ENCODE measurements at places on chromosomes 13 and 19.
A peak's percentile ranks its signal among the peaks of the same experiment; 100 is the strongest.

- peak; percentile 24 for DNase-seq
These were observed 21.5 kb upstream of the GSX1 start for GRCh38 chr13:27770809-27771208.

DNA sequence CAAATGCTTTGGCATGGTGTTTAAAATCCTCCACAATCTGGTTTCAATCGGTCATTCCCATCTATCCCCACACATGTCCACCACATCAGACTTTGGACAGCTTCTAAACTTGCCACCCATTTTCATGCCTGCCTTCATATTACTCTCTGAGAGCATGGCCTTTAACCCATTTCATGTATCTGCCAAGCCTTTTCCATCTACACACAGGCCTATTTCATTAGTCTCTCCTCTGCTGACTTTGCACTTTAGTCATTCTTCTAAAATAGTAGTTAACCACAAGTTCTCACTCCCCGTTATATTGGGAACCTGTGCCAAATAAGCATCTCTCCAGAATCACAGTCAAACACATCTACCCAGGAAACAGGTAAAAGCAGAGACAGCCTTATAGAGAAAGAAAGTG lies 142.2 kb downstream of the MZT1 start:
- no peak for DNase-seq

- DNase-seq, result no peak
These were observed 15.3 kb downstream of the DYRK1B start for GRCh38 chr19:39818626-39819097.

DNA sequence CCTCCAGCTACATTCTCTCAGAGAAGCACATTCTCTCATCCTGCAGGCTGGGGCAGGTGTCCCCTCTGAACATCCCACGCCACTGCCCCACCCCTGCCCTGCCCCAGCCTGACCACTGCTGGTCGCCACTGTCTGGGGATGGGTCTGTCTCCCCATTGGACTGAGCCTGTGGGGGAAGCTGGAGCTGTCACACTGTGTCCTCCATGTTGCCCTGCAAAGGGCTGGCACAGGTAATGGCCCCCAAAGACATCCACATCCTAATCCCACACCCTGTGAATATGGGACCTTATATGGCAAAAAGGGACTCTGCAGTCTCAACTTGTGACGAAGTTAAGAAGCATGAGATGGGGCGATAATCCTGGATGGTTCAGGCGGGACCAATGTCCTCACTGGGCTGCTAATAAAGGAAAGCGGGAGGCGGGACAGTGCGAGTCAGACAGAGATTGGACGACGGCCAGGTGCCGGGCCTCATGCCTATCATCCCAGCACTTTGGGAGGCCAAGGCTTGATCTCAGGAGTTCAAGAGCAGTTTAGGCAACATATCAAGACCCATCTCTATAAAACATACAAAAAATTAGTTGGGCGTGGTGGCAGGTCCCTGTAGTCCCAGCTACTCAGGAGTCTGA lies 9.1 kb downstream of the AP2S1 start:
- DNase-seq, result no peak

DNA sequence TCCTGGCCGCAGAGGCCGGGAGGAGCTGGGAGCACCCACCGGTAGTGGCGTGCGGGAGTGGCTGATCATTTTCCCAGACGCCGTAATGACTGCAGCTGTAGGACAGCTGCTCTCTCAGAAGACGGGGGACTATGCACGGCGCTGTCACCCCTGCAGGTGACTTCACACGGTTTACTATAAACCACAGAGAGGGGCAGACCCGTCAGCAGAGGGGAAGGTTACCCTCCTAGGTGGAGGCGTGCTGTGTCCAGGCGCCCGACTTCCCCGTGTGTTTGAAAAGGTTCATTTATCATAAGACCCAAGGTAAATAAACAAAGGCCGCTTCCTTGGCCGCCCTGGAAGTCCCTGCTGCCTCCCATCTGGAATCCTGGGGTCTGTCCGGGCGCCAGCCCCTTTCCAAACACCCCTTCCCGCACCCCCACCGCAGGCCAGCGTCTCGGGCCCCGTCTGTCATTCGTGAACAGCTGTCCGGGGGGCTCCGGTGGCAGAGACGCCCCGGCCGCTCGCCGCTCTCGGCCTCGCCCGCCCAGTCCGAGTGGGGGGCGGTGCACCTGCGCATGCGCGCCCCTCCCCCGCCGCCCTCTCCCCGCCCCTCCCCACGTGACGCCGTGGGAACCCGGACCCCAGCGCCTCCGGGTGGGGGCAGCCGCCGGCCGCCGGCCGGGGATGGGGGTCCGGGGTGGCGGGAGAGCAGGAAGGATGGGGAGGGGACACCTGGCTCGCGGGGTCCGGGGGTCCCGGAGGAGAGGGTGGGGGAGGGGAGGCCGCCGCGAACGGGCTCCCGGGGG lies 915 bp downstream of the SHC2 start:
- no peak for DNase-seq

GRCh38 chr19:28609091-28609755 lies 603.7 kb downstream of the UQCRFS1 start:
- DNase-seq, result no peak

GRCh38 chr19:40269216-40269940 lies 15.8 kb downstream of the AKT2 start:
- DNase-seq, result no peak

- DNase-seq, result no peak
These were observed 122.0 kb downstream of the ENOX1 start for GRCh38 chr13:43664700-43665191.

DNA sequence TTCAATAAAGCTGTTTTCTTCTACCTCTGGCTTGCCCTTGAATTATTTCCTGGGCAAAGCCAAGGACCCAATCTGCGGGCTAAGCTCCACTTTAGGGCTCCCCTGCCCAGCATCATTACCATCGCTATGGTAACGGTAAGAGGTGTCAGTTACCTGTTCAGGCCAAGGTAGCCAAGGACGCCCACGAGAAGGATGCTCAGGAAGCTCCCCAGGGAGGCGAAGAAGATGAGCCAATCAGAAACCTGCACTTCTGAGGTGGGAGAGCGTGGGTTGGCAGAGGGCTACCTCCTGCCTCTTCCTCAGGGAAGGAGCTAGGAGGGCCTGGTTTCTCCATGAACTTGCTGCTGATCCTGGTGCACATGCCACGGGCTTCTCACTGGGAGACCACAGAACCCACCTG lies 24.7 kb downstream of the IL12RB1 start:
- no peak for DNase-seq

DNA sequence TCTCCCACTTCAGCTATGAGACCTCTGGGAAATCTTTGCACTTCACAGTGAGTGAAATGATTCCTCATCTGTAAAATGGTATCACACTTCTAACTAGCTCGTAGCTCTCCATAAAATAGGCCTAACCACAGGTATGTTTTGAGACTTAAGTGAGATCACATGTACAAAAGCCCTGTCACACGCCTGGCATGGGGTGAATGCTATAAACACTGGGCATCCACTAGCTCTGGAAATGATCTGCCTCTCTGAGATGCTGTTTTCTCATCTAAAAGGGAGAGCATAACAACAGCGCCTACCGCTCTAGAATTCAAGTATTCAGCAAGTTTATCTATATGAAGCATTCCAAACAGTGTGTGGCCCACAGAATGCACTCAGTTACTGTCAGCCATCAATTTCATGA lies 2.2 kb downstream of the AKT2 start:
- no peak for DNase-seq

- DNase-seq, result no peak
These were observed 319 bp downstream of the FRY start for GRCh38 chr13:32031815-32032370.

Measured in inflammatory macrophage treated with lipopolysaccharide for 1 hour (primary cell).